ENCODE measurements at places on chromosomes 6 and 20.

GRCh38 chr20:55561259-55561658, 444.1 kb downstream of the CBLN4 start:
- DNase-seq = no peak

DNA sequence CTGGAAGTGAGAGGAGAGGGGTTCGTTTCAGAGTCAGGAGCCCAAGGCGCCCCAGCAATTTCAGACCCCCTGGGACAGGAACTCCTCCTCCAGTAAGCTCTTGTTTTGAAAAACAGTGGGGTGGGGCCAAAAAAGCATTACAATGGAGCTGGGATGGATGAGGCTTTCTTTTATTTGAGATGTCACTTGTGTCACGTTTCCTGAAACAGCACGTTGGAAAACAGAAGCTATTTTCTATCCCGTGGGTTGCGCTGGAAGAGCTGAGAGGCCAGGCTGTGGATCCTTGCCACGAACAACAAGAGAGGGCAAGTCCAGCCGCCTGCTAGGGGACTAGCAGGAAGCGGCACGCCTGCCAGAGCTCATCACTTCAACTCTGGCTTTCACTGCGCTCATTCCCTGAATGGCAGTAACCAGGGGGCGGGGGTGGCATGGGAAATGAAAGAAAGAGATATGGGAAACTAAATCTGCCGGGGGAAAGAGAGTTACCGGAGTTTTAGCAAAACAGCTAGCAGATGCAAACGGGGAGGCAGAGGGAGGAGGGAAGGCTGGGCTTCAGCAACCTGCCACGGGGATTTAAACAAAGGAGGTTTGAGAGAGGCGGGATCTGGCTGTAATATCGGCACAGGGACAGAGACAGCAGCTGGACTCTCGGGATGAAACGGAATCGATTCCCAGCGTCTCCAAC, 34.6 kb downstream of the GCNT2 start:
- no peak for DNase-seq

- no peak for DNase-seq
These were observed 28.8 kb downstream of the IL20RA start for GRCh38 chr6:137015943-137016342.

DNA sequence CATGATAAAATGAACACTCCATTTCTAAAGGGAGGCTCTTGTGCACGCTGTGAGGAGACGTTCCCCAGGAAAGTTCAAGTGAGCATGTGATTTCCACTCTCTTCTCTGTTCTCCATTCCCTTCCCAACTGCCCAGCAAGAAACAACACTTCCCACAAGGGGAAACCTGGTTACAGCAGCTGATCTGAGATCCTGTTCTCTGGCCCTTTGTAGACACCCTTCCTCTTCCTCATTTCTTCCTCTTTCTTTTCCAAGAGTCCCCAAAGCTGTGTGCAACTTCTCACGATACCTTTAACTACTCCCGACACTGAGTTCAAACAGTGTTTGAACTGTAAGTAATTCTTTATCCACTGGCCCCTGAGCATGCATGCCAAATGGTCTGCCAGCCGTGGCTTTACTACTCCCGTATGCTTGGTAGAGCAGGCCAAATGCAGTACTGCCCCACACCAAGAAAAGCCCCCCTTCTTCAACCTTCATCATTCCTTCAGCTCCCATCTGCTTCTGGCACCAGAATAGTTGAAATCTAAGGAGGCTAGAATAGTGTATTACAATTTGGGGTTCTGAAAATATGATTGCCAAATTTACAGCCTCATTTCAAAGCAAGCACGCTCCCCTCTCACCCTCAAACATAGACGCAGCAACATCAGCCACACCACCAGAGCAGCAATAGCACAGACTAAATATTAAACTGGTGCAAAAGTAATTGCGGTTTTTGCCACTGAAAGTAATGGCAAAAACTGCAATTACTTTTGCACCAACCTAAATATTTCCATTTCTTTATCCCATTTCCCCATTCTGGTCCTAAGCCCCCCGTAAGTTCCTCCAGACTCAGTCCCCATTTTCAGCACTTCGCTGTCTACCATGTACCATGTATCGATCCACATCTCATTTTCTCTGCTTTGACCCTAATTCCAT, 4.3 kb downstream of the HLA-DMB start:
- DNase-seq = no peak

Data from activated CD8-positive, alpha-beta memory T cell treated with anti-CD3 and anti-CD28 coated beads for 48 hours (primary cell).